GM23338 (cell line): ENCODE measurements at places on chromosomes 7 and 10.

DNA sequence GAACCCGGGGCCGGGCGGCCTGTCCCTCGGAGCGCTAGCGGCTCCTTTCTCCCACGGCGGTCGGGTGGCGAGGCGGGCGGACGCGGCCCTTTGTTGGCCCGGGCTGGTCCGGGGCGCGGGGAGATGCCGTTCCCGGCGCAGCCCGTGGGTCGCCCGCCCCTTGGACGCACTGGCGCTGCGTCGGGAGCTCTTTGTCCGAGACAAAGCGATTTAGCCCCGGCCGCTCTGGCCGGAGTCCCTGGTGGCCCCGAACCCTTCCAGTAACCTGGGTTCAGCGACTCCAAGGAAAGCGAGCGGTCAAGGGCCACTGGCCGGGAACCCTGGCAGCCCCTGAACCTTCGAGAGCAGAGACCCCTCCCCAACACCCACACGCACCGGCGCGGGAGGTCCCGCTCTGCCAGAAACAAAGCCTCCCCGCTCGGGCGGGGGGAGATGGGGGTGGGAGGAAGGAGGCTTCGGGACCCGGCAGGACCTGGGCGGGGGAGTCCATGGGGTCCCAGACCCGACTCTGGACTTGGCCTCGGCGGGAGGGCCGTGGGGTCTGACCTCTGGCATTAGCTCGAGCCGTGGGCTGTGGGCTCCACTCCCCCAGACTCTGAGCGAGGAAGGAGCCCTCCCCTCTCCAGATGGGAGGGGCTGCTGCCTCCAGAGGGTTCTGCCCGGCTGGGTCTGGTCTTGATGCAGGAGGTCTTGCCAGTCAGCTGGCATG lies 836 bp downstream of the DPYSL4 start:
- peak; percentile 53 for DNase-seq

- peak; percentile 81 for DNase-seq
Measured at GRCh38 chr7:158973440-158973839, 117.1 kb downstream of the DYNC2I1 start.

DNA sequence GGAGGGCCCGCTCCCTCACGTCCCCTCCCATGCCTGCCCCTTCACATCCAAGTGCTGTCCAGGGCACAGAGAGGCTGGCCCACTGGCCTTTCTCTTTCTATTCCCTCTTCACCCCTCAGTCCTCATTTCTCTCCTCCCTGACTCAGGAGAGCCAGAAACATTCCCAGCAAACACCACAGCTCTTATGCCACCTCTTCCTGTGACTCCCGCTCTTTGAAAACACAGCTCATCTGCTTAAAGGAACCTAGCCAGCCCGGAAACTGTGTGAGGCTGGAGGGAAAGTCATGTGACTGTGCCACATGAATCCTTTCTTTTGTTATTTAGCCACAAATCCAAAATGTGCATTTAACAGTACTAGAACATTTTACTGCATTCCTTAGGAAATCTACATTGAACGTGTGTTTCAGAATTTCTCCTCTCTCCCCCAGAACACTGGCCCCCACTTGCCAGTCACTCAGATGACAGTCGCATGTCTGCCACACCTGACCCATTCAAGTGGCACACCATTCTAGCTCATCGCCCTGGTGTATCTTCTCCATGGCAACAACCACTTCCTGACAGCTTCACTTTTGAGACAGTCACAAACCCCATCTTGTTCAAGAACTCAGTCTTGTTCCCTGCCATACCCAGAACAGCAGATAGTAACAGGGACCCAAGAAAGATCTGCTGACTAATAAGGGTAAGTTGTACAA lies 42.8 kb downstream of the GRB10 start:
- peak; percentile 39 for DNase-seq

- DNase-seq: no peak
Measured at GRCh38 chr10:8463853-8464252, 409.4 kb downstream of the GATA3 start.
